ENCODE measurements at places on chromosomes 12 and 14.

DNA sequence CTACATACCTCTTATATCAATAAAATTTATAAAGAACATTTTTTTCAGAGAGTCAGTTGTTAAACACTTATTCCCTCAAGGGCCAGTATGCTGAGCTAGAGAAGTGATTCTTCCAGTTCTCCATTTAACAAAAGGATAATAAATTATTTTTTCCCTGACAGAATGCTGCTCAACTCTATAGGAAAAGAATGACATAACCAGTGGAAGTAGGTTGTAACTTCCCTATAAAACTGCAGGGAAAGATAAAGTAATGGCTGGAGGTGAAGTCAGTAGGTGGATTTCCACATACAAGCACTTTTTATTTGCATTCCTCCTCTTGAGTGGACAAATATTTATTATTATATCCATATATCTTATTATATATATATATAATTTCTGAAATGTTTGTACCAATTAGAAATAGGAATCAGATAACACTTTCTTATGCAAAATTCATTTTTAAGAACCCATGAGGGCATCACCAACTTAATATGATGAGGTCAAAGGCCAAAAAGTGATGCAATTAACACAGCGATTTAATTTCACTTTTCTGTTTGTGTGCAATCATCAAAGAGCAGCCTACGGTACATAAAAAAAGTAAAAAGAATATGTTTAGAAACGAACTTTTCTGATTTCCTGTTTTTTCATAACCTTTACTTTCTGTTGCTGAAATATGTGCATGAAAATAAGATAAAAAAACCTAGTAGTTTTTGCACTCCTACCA is 175.3 kb downstream of the PRKD1 start:
- no peak for DNase-seq

DNA sequence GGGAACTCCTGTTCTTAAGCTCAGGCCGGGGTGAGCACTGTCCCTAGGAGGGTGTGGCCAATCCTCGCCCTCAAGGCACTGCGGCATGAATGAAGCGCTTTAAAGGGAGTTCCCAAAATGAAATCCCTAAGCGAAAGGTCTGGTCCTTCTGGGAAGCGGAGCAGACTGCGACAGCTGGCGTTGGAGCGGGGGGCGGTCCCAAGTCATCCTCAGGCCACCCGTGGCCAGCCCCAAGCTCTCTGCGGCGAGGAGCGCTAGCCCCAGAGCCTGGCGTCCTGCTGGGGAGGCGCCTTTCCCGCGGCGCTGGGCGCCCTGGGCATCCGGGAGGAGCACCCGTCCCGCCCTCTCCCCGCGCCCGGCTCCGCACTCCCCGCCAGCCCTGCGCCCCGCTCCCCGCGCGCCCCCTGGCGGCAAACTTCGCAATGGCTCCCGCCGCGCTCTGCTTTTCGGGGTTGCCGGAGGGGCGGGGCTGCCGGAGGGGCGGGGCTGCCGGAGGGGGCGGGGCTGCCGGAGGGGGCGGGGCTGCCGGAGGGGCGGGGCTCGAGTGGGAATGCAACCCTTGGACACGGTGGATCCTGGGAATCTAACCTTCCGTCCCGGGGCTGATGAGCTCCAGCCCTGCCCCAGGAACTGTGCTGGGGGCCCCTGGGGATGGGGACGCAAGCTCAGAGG is 25.4 kb downstream of the ZBTB42 start:
- peak; percentile 88 for DNase-seq

DNA sequence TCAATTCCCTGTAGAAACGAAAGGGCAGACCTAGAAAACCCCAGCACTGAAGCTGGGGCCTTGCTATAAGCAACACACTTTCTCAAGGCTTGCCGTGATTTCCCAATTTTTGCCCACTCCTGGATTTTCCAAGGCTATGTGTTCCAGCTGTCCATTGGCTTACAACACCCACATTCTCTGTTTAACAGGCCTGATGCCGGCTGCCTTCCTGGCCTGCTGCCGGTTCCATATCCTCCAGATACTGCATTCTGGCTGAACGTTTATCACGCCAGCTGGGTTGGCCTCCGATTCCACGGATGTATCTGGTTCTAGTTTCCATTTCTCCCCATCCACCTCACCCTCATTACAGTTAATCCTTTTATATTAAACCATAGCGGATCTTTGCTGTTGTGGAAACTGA is 2.0 kb upstream of the PCNX1 start:
- DNase-seq, result peak; percentile 14

DNA sequence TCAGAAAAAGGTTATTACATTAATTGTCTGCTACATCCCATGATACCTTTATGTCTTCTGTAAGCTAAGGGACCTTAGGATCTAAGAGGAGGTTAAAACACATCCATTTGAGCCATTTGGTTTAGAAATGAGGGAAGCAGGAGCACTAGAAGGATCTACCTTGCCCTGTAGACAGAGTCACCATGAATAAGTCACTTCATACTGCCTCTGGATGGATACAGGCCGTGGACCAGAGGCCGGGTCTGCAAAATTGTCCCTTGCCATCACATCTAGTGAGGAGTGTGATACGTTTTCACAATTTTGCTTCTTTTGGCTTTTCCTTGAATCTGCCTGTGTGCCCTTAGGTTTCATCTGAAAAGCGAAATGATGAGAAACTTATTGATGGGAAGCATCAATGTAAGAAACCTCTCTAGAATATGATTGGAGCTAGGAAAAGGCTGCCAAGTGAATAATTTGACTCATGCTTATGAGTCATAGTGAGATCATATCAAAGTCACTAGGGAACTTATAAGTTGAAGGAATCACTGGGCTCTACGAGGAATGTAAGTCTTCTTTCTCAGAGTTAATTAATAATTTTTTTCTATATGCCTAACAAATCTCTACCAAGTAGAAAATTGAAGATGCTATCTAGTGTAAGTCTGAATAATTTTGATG is 10.8 kb downstream of the GLRX5 start:
- DNase-seq, result no peak

GRCh38 chr12:66964629-66965028 is 285.8 kb upstream of the GRIP1 start:
- DNase-seq, result no peak

DNA sequence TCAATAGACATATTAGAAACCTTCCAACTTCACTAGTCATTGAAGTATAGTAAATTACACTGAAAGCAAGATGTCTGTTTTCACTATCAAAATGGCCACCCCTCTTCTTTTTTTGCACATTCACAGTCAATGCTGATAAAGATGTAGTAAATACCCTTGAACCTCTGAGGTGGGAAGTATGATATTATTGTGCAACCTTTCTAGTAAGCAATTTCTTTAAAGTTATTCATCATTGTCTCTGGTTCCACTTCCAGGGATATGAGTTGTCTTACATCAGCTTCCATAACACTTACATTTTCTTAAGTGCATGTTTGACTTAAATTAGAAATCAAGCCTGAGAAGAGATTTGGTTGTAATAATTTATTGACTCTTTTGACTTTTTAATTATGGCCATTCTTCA is 453.9 kb upstream of the MGAT4C start:
- no peak for DNase-seq

GRCh38 chr12:116534311-116535121 is 24.7 kb upstream of the MAP1LC3B2 start:
- peak; percentile 69 for DNase-seq

DNA sequence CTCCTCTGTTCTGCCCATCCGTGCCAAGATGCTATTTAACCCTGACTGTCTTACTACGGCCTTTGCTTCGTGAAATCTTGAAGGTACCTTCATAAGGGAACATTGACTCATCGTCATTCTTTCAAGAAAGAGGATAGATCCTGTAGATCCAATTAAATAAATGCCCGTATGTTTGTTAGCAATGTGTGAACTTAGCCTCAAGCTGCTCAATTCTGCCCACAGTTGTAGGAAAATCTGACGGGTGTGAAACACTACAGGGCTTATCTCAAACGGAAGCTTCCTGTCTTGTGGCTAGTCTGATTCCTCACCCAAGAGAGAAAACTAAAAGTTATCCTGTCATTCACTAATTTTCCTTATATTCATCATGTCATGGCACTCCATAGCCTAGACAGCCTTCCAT is 168.0 kb upstream of the TBX3 start:
- no peak for DNase-seq

DNA sequence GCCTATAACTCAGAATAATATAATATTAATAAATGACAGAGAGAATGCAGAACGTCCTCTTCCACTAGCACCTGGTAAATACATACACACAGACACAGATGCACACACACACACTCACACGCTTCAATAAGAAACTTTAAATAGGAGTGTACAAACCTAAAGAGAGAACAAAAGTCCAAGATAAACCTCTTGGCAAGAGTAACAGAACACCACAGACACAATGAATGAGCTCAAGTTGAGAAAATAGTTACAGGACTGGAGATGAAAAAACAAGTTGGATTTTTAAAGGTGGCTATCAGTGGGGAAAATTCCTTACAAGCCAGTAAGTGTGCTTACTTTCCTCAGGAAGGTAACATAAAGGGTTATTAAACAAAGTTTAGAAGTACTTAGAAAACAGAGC is 35.2 kb downstream of the CRY1 start:
- no peak for DNase-seq

- DNase-seq, result no peak
Measured at GRCh38 chr12:30757316-30757715, 2.6 kb upstream of the CAPRIN2 start.

- DNase-seq, result no peak
Measured at GRCh38 chr12:92003701-92004100, 141.9 kb downstream of the BTG1 start.

GRCh38 chr12:64461634-64462414 is 9.9 kb downstream of the TBK1 start:
- no peak for DNase-seq

GRCh38 chr14:24844011-24844410 is 205.9 kb downstream of the STXBP6 start:
- DNase-seq, result peak; percentile 86

- DNase-seq, result no peak
Measured at GRCh38 chr14:90696720-90697119, 119.5 kb downstream of the TTC7B start.

DNA sequence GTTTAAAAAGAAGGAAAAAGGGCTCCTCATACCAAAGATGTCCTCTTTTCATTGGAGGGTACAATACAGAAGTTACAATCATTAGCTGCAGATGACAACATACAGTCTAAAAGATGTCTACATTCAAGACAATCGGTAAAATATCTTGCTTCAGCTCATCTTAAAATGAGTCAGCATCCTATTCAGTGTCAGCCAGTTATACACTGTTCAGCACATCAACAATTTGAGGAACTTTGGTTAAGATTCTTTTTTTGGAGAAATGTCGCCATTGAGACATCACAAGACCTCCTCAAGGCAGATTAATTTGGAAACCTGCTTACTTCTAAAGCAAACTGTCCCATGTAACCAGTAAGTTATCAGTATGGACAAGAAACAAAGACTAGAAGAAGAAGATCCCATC is 100.7 kb upstream of the SLC38A4 start:
- DNase-seq, result no peak

DNA sequence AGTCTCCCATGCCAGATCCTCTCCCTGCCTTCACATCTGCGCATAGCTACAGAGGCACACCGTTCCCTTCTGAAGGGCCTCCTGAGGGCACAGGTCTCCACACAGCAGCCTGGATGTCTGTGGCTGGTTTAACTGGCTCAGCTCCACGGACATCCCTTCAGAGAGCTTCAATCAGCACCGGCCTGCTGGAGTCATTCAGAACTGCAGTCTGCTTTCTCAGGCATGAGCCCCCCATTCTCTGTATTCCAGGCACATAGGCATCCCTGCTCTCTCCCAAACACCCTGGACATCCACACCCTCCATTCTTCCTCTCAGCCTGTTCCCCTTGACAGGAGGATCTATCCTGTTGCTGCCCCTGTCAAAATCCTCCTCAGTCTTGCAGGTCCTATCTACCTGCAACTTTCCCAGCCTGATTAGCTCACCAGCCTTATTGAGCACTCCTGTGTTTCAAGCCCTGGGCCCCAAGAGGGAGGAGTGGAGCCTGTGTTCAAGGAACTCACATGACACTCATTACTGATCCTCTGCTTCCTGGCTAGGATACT is 2.9 kb upstream of the DHRS2 start:
- DNase-seq, result peak; percentile 74

- DNase-seq, result no peak
Measured at GRCh38 chr14:24605435-24606190, 3.9 kb downstream of the GZMH start.

DNA sequence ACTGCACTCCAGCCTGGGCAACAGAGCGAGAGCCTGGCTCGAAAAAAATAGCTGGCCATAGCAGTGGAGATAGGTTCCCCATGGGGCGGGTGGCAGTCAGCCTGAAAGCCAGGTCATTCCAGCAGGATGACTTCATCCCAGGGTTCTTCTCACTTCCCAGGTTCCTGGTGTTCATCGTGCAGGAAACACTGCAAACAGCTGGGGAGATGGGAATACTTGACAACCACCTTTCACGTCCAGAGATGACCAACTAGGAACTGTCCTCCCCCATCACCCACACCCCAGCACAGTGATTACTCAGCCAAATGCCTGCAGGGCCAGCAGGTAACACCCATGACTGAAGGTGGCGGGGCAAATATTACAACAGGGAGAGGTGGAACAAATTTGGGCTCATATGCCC is 1.7 kb downstream of the VSIG10 start:
- no peak for DNase-seq

- DNase-seq, result no peak
Measured at GRCh38 chr12:65568517-65568916, 255.8 kb upstream of the HMGA2 start.

- DNase-seq, result peak; percentile 8
Measured at GRCh38 chr14:84251411-84252115, 1278.4 kb upstream of the FLRT2 start.

DNA sequence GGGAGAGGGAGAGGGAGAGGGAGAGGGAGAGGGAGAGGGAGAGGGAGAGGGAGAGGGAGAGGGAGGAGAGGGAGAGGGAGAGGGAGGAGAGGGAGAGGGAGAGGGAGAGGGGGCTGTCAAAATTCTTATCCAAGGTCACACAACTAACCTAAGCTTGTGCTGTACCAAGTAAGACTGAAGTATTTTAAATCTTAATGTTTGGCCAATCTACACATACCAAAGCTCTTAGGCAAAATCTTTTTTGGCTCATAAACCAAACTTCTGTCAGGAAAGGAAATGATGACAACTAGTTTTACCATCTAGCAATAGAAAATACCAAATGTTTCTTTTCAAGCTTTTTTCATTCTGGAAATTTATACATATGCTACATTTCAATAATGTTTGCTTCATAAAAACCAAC is 33.8 kb downstream of the CCDC38 start:
- no peak for DNase-seq

GRCh38 chr12:47832263-47832933 is 12.7 kb upstream of the HDAC7 start:
- no peak for DNase-seq

GRCh38 chr12:54555670-54556257 is 6.4 kb downstream of the PDE1B start:
- no peak for DNase-seq

GRCh38 chr12:50072198-50072907 is 12.8 kb upstream of the SMARCD1 start:
- DNase-seq, result no peak

- DNase-seq, result peak; percentile 17
Measured at GRCh38 chr14:52351233-52352060, 37.3 kb downstream of the PTGER2 start.

GRCh38 chr14:104550340-104550860 is 29.2 kb upstream of the C14orf180 start:
- no peak for DNase-seq

GRCh38 chr12:77131977-77132490 is 66.7 kb upstream of the E2F7 start:
- DNase-seq, result no peak
